Stimulated activated CD8-positive, alpha-beta memory T cell treated with anti-CD3 and anti-CD28 coated beads, Interleukin-7, amount 100 ng/mL, for 1 hour (primary cell): ENCODE measurements at places on chromosomes 6 and 20.

DNA sequence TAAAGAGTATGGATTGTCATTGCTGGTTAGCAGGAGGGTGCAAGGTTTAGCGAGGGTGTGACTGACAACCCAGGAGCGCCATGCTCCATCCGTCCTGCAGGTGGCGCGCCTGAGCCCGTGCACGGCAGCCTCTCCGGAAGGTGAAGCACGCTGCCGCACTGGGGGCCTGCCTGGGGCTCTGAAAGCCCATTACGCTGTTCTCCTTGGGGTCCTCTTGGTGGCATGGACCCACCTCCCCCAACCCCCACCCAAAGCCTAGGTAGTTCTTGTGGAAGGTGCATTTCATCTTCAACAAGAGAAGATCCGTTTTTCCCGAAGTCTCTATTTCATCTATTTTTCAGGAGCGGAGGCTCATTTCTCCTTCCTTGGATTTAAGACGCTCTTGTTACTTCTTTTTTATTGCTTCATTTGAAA is 197.4 kb upstream of the KCNG1 start:
- DNase-seq = peak; percentile 31

GRCh38 chr20:51480507-51481270 is 61.8 kb downstream of the NFATC2 start:
- no peak for DNase-seq

- no peak for DNase-seq
Measured at GRCh38 chr20:2889209-2889608, 15.9 kb downstream of the PTPRA start.

- DNase-seq = no peak
Measured at GRCh38 chr20:23873370-23874015, 6.1 kb downstream of the CST5 start.

DNA sequence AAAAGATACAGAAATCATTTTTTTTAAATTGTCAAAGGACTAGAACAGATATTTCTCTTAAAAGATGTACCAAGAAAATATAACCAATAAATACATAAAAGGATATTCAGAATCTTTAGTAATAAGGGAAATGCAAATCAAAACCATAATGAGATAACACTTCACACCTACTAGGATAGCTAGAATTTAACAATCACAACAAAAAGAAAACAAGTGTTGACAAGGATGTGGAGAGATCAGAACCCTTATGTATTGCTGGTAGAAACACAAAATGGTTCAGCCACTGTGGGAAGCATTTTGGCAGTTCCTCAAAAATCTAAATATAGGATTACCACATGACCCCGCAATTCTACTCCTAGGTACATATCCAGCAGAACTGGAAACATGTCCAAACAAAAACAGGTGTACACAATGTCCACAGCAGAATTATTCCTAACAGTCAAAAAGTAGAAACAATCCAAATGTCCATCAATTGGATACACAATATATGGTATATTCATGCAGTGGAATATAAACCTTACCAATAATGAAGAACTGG is 211.0 kb downstream of the LRFN2 start:
- DNase-seq = no peak

GRCh38 chr20:23257106-23257761 is 93.4 kb upstream of the NXT1 start:
- no peak for DNase-seq
